ENCODE measurements at places on chromosomes 2 and 18. TPM values are rescaled to one million over a fixed set of nuclear protein-coding genes. Genes with fewer than 3 reads are reported as not detected.

RNU2-63P gene
- 1.7 TPM for total RNA-seq

- no peak for DNase-seq
These were observed 4.3 kb upstream of the TP53I3 start for GRCh38 chr2:24088821-24089359.

FHOD3 gene
- 0.40 TPM for total RNA-seq

AQP12A gene
- not detected for total RNA-seq

RNF152 gene
- 102 TPM for total RNA-seq

MYO5B gene
- 16.1 TPM for total RNA-seq

MMADHC gene
- total RNA-seq = 67.1 TPM

DNA sequence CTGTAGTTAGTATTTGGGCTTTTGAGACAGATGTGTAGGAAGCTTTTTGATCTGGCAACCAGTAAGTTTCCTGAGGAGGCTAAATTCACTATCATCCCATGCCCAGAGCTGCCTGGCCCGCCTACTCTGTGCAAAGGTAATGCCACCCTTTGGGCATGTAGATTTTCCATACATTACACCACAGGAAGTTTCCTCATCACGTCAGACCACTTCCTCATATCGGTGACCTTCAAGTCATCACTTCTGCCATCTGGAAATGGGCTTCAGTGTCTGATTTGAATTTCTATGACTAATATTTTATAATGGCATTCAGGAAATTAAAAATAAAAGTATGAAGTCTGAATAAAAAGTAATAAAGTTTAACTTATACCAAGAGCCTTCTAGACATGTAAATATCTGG, 825.4 kb downstream of the DCDC2C start:
- no peak for DNase-seq

GRCh38 chr2:206890926-206891325, 48.4 kb upstream of the CPO start:
- DNase-seq = no peak

- no peak for DNase-seq
These were observed 8.4 kb upstream of the SP9 start for GRCh38 chr2:174326161-174327020.

PTPRN gene
- not detected for total RNA-seq

- DNase-seq = no peak
These were observed 131.2 kb downstream of the LYPD6B start for GRCh38 chr2:149169656-149170055.

GRCh38 chr2:41934329-41934958, 113.4 kb upstream of the PKDCC start:
- no peak for DNase-seq

DNA sequence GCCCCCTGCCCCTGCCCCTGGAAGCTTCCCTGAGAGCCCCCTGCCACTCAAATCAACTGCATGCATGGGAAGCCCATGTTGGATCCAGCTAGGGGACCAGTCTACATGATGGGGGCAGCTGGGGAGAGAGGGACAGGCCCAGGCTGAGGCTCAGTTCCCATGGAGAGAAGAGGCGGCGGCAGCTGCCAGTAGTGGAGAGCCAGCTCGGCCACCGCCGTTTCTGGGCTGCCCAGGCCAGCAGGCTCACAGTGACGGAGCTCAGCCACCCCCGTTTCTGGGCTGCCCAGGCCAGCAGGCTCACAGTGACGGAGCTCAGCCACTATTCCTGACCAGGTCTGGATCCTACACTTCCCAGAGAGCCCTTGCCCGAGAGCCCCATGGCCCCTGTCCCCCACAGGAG, 3.6 kb downstream of the MAB21L4 start:
- DNase-seq = no peak

DNA sequence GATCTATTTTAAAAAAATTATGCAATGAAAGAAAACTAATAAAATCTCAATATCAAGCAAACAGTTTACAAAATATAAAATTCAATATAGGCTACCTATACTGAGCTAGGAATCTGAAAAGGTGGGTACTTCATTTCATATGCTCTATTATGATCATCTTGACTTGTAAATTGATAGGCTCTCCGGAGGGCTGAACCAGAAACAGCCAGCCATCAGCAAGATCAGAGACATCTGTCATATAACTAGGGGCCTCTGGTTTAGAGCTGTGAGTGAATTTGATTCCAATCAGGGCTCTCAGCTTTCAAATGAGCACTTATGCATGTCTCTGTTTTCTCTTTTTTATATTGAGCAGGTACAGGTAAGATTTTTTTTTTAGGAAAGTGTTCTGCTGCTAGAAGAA, 114.2 kb downstream of the SPHKAP start:
- DNase-seq = no peak

DNA sequence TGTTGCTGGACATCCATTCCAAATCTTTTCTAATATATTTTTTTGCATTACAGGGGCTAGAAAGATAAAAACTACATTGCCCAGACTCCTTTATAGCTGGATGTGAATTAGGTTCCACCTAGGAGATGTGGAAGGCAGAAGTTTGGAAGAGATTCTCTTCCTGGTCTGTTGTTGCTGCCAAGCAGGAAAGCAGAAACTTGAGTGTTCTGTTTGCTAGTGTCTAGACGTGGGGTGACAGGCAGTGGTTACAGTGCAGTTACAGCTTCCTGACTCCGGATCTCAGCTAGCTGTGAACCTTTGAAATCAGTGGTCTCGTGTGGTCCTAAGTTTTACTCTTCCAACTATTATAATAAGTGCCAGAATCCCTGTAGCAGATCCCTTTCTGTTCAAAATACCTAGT, 46.2 kb downstream of the COL4A4 start:
- DNase-seq = no peak

- DNase-seq = no peak
These were observed 12.7 kb downstream of the TRIP12 start for GRCh38 chr2:229909090-229909489.

GRCh38 chr2:104045071-104045470, 808.8 kb upstream of the POU3F3 start:
- DNase-seq = no peak

SRD5A2 gene
- total RNA-seq = 7.6 TPM

DNA sequence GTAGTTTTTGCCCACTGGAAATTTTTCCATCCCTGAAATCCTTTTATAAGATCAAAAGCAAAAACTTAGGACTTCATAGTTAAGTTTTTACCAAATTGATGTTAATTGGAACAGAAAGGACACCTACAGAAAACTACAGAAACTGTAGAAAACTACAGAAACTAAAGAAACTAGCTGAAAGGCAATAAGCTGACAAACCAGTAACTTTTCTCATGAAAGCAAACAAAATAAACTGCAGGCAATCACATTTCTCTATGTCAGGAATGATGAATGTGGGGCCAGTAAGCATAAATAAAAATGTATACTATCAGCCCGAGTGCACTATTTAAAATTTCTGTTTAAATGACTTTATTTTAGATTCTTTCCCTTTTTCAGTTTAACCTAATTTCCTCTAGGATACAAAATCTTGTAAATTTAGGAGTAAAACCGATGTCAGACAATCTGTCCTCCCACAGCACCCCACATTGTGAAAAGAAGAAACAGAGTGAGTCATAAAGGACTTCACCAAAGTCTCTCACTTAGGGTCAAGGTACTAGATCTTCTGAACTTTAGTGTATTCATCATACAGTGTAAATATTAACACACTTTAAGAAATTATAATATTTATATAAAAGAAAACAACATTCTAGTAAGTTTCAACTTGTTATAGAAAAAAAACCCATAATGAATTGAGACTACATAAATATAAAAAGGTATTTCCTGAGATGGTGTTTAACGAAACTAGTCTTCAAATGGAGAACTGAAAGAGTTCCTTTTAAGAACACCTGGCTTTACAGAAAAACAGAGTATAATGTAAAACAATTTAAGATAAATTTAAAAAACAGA, 46.6 kb downstream of the USP40 start:
- no peak for DNase-seq

DNA sequence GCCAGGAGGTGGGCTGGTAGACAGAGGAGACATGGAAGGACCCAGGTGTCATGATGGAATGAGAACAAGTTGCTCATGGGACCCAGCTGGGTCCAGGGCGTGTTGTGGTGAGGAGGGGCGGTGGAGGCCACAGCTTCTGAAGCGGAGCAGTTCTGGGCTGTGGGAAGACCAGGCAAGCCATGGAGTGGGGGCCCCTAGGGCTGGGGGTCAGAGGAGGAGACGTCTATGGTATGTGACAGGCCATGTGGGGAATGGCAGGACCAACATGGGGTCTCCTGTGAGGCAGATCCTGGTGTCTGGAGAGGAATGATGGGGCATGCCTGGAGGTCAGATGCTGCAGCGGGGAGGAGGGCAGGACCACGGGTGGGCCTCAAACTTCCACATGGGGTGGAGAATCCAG, 16.9 kb downstream of the MYO7B start:
- DNase-seq = no peak

XDH gene
- 63.7 TPM for total RNA-seq

DNA sequence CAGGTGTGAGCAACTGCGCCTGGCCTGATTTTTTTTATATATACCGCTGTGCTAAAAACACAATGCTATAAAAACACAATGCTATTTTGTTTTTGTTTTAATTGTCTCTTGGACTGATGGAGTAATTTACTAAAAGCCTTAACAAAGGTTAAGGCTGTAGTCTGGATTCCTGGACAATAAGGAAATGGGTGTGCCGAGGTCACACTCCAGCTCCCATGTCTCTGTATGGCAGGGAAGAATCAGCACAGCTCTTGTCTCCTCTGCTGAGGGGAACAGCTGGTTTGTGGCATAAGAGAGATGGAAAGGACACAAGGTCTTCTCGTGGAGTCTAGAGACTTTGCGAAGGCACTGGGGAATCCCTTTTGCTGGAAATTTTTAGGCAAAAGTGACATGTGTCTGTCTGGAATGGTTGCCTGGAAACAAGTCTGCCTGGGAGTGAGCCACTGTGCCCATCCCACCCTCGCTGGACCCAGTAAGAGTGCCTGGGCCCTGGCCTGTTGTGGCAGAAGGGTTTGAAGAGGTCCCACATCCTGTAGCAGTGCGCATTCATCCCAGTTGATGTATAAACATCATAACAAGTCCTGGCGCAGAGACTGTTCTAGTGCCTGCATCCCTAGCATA, 73.1 kb downstream of the MAPK4 start:
- no peak for DNase-seq

HOXD9 gene
- not detected for total RNA-seq

DNA sequence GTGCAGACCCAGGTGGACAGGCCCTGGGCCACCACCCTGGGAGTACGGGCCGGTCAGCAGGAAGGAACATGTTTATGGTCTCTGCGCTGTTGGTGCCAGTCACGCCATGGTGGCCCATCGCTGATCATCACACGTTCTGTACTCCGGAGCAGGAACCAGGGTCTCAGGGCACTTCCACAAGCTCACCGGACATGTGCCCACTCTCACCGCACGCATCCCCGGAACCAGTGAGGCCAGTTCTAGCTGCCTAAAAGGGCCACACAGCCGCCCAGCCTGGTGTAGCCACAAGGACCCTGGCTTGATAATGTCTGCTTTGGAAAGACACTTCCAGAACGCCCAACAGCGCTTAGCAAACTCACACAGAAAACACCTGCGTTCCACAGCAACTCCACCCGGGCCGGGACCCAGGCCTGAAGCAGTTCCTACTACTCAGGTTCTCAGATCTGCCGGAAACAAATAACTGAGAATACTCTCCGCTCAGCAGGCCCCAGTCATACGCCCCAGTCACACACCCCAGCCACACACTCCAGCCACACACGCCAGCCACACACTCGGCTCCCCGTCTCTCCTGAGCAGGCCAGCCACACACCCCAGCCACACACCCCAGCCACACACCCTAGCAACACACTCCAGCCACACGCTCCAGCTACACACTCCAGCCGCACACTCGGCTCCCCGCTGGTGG, 123.3 kb downstream of the HDAC4 start:
- DNase-seq = peak; percentile 44

IL36A gene
- not detected for total RNA-seq

KCNJ13 gene
- total RNA-seq = not detected

DNA sequence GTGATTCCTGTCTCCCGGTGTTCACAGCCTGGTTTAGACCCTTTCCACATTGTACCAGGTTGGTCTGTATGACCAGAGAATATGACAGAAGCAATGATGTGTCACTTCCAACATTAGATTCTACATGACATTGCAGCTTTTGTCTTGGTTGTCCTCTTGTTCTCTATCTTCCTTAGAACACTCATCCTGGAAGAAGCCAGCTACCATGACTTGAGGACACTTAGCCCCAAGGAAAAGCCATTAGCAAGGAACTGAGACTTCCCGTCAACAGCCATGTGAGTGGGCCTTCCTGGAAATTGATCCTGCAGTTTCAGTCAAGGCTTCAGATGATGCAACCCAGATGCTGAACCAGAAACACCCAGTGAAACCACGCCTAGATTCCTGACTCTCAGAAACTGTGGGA, 143.3 kb downstream of the MREG start:
- no peak for DNase-seq

CDKL4 gene
- total RNA-seq = not detected

DNA sequence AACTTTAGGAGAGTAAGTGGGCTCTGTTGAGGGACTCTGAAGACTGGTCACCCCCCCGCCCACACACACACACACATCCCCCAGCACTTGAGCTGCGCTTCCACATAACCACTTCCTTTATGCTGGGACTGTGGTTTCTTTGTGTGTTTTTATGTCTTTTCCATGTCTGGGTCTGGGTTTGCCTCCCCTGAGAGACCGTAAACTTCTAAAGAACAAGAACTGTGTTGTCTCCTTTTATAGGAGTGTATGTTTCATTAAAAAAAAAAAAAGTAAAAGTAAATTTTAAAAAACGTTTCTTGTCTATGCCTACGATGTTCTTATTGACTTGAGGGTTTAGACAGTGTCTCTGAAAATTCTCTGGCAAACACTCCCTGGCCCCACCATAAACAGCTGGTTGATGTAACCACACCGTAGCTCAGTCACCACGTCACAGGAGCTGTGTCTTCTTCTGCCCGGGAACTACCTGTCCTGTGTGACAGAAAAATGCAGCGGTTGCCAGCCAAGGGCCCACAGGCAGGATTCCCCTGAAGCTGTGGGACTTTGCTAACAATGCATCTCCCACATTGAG, 68.0 kb downstream of the KLHL29 start:
- no peak for DNase-seq

OTOS gene
- total RNA-seq = not detected

DNA sequence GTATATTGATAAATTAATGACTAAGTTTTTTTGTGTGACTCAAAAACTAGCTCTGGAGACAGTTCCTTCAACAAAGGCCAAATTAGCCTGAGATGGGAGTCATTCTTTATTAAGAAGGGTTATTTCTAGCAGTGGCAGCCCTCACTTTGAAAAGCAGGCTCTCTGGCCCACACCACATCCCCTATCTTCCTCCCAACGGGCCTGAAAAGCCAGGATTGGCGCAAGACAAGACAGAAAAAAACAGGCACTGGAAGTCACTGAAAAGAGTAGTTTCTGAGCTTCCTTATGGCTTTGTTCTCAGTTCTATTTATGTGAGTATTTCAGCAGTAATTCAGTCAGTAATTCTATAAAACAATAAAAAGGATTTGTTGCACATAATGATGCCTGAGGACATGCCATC, 149.0 kb downstream of the LAMA3 start:
- no peak for DNase-seq

FBXO36 gene
- total RNA-seq = 1.1 TPM

DNA sequence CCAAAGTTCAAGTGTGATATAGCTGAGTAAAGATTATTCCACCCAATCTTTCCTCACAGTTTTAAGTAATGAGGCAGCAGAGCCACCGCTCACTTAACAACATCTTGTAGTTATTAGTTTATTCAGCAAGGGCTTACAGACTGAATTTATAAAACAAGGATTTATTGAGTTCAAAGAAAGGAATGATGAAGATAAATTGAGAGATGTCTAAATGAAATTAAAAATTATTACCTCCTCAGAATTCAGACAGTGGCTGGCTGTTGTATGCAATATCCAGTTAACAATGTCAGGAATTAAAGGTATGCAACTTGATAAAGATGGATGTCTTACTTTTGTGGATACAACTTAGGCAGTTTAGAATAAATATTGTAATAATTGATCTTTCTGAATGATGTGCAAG, 927.3 kb upstream of the CDH2 start:
- no peak for DNase-seq

GRCh38 chr2:72326759-72327158, 179.1 kb upstream of the CYP26B1 start:
- no peak for DNase-seq

Measured in left lobe of liver (tissue), 2 donors.